ENCODE measurements at places on chromosomes 4 and X.

DNA sequence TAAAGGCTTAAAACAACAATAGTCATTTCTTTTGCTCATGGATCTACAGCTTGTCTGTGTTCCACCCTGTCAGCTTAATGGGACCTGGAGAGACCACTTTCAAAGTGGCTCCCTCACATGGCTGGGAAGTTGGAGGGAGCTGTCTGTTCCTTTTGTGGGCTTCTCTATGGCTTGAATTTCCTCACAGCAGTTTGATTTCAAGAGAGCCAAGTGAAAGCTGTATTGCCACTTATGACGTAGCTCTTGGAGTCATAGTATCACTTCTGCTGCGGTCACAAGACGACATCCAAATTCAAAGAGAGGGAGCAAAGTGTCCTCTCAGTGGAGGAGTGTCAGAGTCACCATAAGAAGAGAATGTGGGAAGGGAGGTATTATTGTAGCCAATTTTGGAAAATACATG lies 22.7 kb upstream of the ACSL1 start:
- no peak for DNase-seq

DNA sequence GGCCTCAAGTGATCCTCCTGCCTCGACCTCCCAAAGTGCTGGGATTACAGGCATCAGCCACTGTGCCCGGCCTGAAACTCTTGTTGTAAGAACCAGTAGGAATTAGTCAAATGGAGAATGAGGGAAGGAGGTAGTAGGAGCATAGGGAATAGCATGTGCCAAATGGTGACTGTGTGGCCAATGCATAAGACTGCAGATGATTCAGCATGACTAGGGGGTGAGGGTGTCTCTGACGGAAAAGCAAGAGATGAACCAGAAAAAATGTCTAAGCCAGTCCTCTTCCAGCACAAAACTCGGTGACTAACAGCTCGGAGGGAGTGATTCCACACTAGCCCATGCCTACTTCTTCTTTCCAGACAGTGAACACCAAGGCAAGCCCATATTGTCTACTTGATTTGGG lies 58.2 kb upstream of the DUSP21 start:
- DNase-seq, result peak; percentile 1

DNA sequence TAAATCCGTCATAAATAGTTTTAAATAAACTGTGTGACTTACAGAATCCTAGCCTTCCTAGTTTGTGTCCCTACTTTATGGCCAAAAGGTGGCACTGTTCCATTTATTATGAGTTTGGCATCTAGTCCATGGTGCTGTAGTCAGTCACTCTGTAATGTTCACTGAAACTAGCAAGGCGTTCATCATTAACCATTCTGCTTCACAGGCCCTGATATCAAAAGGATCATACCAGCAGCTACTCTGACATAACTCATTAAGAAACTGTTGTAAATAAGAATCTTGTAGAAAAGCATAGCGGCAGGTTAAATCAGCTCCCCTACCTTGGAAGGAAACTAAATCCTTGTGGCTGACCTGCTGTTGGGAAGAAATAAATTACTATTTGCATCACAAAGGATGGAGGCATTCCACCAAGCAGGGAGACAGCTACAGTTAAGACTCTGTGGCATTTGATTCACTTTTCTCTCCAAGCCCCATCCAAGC lies 919.6 kb upstream of the DIAPH2 start:
- no peak for DNase-seq

DNA sequence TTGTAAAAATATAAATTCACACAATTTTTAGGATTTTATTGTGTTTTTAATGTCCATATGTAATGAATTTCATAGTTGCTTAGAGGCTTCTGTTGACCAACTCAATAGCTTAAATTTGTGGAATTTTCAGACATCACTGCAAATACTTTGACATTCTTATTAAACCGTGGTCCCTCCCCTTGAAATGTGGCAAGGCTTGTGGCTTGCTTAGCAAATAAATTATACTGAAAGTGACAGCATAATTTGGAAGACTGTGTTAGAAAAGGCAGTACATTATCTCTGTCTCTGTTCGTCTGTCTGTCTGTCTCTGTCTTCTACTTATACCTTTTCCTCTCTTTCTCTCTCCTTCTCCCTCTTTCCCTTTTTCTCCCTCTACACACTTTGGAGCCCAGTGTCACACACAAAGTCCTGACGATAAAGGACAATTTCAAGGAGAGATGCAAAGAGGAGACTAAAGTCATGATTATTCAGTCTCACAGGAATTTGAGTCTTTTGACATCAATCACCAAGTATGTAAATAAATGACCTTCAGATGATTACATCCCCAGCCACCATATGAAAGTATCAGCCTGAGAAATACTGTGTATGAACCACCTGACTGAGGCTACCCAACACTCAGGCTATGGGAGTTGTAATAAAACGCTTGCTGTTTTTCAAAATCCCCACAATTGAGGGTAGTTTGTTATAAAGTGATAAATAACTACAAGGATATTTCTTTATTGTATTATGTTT lies 21.0 kb upstream of the UGT2B7 start:
- DNase-seq, result no peak

GRCh38 chr4:95265814-95266740 lies 282.7 kb downstream of the UNC5C start:
- DNase-seq, result no peak

DNA sequence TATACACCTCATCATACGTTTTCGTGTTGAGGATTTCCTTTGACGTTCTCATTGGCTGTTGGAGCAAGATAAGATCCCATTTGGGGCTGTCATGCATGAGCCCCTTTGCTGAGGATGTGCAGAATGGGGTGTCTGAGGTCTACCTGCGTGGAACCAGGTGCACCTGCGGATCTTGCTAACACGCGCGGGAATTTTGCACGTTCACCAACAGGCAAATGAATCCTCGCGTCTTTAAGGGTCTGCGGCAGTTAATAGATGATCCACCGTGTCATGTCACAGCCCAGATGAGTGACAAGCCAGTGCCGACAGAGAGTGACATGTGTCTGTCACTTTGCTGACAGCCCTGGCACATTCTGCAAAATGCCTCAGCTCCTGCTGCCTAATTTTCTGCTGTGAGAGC lies 56.3 kb upstream of the SHOX start:
- DNase-seq, result no peak

GRCh38 chrX:118980761-118981160 lies 6.3 kb downstream of the LONRF3 start:
- no peak for DNase-seq

DNA sequence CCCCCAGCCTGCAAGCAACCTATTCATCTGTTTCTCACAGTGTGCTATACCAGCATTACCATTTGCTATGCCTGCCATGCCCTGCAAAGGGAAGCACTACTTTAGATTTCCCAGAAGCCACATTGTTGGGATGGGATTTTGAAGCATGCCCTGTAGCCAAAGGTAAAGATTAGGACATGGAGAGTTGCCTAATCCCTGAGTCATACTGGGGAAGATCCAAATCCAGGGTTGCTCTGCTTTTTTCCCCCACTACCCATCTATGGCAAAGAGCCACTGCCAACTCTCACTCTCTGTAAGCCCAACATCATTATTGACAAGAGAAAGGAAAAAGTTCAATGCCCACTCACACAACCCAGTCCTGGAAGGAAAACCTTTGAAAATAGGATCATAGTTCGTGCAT lies 36.7 kb upstream of the TMEM164 start:
- no peak for DNase-seq

DNA sequence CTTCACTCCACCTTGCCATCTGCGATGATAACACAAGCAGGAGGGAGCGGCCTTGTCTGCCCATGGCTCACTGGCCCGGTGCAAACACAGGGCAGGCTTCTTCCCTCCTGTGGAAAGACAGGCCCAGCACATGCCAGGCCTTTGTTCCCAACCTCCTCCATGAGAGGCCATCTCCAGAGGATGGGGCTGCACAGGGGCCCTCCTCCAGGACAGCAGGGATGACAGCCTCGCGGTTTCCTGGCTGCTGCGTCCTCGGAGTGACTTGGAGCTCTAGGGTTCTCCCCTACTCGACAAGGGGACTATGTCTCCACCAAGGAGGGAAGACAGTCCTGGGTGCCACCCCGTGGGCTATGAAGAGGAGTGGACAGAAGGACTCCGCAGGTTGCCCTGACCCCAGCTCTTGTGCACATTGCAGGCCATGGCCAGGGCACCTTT lies 21.8 kb downstream of the RNF212 start:
- no peak for DNase-seq

GRCh38 chr4:87565746-87566145 lies 36.6 kb upstream of the SPARCL1 start:
- DNase-seq, result no peak

DNA sequence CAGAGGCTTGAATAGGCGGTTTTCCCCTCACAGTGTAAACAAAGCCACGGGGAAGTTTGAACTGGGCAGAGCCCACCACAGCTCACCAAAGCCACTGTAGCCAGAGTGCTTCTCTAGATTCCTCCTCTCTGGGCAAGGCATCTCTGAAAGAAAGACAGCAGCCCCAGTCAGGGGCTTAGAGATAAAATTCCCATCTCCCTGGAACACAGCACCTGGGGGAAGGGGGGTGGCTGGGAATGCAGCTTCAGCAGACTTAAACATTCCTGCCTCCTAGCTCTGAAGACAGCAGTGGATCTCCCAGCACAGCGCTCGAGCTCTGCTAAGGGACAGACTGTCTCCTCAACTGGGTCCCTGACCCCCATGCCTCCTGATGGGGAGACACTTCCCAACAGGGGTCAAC lies 44.0 kb upstream of the USP38 start:
- DNase-seq, result no peak

GRCh38 chr4:177446586-177446985 lies 4.3 kb upstream of the AGA start:
- no peak for DNase-seq

DNA sequence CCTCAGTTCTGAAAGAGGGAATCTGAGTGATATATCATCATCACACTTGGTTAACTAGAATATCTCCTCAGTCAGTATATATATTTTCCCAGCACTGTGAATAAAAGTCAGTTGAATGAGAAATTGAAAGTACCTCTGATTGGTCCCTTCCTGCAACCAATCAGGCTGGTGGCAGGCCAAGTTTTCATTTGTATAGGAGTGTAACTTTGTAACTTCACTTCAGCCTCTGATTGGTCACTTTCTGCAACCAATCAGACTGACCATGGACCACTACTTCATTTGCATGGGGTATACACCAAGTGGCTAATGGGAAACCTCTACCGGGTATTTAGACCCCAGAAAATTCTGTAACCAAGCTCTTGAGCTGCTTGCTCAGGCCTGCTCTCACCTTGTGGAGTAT lies 2.0 kb upstream of the PGK1 start:
- DNase-seq, result no peak

Data from HS-27A (cell line).